ENCODE measurements at places on chromosomes 2 and 18. TPM values are rescaled to one million over a fixed set of nuclear protein-coding genes. Genes with fewer than 3 reads are reported as not detected.

DNA sequence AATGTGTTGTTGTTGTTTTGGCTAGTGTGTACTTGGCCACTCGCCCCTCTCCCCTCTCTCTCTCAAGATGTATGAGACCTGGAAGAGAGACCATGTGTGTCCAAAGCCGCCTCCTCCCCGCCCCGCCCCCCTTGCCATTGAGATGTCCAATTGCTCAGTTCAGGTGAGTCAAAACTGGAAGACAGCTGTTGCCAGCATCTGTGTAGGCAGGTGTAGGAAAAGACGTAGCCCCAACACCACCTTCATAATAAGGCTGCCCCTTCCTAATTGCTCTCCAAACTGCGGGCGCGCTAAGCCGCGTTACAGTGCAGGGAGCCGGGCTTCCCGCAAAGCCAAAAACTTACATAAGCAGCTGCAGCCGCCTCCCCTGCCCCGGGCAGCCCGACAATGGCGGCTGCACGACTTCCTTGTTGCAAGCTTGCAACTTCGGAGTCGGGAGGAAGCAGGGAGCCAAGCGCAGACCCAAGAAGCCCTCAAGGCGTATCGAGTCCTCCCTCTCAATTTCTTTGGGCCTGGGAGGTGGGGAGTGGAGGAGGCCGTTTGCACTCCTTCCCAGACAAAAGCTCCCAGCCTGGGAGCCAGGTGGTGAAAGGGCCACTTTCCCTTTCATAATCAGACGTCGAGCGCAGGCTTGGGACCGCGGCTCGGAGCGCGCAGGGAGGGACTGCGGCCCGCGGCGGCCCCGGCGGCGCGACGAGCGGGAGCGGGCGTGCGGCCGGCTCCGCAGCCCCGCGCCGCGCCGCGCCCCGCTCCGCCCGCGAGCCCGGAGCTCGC is 882 bp downstream of the ZBTB14 start:
- DNase-seq, result peak; percentile 14

- no peak for DNase-seq
These were observed 425.7 kb downstream of the SETBP1 start for GRCh38 chr18:45106331-45106774.

DNA sequence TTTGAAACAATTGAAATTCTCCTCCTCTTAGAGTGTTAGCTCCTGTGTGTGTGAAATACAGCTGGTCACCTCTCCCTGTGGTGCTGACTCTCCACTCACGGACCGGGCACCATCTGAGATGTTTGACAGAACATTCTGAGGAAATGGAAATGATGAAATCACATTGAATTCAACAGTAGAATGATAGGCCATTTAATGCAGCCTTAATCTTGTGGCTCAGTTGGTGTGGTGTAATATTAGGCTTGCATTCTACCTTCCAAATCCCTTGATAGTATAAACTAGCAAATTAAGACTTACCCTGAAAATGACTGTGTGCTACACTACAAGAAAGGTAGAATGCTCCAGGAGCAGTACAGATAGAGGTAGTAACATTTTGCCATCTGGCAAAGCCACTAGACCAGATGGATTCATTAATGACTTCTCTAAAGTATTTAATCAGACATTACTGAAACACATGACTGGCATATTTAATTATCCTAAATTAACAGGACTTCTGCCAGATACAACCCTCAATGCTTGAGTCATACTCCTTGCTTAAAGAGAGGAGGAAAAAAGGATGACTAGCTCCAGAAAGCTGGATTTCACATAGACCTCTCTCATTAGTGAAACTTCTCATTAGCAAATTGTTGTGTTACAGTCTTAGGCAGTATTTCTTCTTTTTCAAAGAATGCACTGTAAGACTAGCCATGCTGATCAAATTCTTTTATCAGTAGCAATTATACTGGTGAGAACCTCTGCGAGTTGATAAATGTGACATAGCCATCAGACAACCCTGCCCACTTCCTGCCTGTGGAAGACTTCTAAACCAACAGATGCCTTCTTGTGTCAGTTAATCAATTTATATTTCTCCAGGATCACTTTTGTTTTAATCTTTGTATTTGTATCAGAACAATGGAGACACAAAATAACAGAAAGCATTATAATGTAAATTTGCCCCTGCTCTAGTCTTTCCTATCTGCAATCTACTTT is 80.6 kb downstream of the EML6 start:
- no peak for DNase-seq

DNA sequence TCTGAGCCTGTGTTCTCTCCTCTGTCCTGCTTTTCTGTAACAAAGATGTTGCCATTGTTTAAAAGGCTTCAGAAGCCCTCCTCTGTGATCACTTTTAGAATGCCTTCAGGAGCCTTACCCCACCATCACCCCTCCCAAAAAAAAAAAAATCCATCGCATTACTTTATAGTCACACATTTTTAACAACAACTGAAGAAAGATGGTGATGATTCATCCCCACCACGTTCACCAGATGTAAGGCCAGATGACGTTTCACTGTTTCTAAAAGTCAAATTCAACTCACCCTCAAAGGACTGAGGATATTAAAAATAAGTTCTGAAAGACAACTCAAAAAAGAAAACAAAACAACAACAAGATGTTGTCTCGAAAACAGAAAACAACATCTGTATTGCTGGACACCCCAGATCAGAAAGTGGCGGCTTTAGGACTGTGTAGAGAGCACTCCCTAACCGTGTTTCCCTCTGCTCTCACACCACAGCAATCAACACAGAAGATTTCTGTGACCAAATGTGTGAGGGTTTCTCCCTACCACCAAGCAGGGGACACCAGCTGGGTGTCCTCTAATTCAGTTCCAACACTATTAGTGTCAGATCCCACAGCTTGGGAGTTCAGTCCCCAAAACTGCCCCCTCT is 61.9 kb upstream of the CREB1 start:
- DNase-seq, result no peak

Gene LINC00305
- not detected for total RNA-seq

Gene SCYGR4
- total RNA-seq, result 0.14 TPM

Gene VIT
- total RNA-seq, result 2.7 TPM
